Amniotic epithelial cell (primary cell): ENCODE measurements at places on chromosomes 11 and 22.
A peak's percentile ranks its signal among the peaks of the same experiment; 100 is the strongest.

- no peak for DNase-seq
Measured at GRCh38 chr11:12673601-12673923, 659 bp upstream of the TEAD1 start.

GRCh38 chr11:119491753-119492510 is 69.0 kb upstream of the THY1 start:
- DNase-seq: no peak

DNA sequence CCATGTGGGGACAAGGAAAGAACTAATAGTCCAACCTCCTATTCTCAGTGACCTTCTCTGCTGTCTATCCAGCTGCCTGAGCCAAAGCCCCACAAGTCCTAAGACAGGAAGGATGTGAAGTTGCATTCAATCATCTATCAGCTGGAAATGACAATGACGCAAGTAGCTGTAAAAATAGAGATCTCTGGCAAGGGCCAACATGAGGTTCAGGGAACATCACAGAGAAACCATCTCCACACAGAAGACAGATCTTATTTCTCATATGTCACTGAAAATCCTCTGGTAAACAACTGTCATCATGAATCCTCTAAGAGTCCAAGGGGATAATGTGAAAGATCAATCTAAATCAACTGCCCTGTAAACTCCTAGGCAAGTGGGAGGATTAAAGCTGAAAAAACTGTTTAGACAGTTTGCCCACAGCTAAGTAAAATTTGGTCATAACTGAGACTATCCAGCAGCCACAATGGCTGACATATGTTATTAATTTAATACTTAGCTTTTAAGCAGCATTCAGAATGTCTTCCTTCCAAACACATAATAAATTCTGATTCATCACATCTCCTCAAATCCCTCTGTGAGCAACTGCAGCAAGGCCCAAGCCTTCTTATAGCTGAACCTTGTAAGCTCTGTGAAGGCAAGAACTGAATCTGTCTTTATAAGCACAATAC is 52.1 kb downstream of the ALG9 start:
- peak; percentile 98 for DNase-seq

GRCh38 chr22:45644714-45645113 is 26.9 kb upstream of the ATXN10 start:
- DNase-seq: no peak

DNA sequence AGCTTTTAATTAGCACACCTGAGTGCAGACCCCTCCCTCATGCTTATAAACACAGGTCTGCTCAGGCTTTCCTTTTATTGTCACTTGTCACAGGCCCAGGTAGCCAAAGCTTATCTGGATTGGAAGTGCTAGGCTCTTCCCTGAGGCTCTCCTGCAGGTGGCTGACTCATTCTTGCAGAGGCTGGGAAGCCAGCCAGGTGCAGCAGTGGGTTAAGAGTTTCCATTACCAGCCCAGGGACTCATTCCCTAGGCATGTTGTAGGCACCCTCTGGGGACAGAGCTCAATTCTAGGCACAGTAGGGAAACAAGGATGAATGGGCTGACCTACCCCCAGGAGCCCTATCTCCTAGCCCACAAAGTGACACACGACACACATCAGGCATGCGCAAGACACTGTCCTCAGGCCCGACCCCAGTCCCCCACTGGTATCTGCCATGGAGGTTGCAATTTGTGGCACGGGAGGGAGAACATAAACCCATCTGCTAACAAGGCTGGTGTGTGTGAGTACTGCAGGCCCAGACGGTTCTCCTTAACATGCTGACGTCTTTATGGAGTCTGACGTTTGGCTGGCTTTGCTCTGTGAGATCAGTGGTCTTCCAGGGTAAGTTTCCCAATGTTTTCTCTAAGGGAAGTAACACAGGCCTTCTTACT is 94.2 kb downstream of the ABTB2 start:
- peak; percentile 79 for DNase-seq

DNA sequence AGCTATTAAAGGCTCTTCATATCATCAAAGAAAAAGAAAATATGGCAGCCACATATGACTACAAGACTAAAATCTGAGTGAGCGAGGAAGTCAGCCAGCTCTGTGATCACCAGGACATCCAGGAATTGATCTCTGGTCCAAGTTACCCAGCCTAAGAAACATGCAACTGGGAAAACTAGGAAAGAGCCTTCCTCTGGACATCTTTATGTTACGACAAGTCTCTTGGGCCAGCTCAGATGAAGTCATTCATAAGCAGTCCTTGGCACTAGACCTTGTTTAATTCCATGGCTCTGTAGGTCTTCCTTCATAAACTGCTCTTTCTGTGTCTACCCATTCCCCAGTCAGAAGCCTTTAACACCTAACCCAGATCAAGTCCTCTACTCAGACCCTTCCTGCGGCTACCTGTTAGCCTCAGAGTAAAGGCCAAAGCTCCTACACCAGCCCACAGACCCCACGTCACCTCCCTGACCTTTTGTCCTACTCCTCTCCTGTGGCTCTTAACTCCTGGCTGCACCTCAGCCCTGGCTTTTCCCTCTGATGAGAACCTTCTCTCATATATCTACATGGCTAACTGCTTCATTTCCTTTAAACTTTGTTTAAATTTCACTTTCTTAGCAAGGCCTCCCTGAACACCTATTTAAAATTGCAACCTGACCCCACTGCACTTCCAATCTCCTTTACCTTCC is 134.0 kb downstream of the KIF18A start:
- DNase-seq: no peak

DNA sequence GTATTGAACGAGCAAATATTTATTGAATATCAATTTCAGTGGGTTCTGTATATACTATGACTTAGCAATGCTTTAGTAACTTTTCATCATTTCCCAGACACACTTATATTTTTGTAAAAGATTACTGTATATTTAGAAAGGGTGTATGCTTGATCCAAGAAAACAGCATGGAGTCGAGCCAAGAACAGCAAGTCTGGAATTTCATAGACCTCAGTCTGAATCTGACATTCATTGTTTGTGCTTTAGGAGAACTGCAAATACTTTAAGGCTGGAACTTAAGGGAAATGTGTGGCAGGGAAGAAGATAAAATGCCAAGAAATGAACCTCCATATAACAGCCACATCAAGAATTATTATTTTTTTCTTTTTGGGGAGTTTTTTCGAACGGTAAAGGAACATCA is 1156.8 kb downstream of the LRRC4C start:
- no peak for DNase-seq

DNA sequence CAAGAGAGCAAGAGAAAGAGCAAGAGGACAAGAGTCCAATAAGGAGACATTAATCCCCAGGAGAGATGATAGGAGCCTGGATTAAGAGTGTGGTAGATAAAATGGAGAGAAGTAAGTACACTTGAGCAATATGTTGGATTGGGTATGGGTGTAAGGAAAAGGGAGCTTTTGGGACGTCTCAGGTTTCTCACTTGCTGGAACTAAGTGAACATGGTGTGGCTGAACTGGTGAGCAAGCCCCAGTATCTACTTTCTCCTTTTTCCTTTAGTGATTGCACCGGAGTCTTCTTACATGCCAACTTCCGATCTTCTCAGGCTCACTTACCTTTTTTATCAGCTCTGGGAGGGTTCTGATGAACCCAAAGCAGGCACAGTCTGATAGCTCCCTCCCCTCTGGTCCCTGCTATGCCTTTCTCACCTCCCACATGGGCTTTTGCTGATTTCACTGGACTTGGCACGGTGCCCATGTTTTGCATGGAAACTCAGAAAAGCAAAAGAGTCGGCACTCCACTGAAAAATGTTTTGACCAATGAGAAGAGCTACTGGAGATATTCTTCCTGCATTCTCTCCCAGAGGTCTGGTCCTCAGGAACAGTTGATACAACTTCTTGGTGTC is 14.5 kb upstream of the APLNR start:
- DNase-seq: peak; percentile 41

- DNase-seq: no peak
Measured at GRCh38 chr11:33259869-33260268, 2.7 kb downstream of the HIPK3 start.

DNA sequence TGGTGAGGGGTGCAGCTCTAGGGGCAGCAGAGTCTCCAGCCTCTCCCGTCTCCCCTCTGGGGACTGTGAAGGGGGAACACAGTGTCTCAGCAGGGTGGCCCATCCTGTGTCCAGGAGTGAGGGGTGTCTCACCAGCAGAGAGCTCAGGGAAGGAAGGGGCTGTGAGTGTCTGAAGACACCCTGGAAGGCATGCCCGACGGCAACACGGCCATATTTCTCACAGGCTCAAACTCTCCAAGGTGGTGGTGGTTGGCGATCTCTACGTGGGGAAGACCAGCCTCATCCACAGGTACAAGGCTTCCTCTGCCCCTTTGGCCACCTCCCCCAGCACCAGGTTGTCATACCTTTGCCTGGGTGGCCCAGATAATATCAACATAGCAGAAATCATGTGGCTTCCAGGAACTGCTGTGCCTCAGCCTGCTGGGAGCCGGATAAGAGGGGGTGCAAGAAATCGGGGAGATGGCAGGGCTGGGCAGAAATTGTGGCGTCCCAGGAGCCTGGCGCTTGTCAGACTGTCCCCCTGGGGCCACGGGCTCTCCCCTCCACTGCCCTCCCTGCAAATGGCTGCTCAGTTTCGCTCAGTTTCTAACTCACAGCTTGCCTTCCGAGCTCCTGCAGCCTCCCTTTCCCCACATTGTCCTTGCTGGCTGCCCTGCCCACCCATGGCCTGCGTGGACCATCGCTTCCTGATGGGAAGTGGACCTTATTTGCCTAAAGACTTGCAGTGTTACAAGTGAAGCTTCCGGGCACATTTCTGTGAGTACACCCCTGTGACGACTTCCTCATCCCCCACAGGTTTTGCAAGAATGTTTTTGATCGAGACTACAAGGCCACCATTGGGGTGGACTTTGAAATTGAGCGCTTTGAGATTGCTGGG is 7.2 kb downstream of the RAB36 start:
- no peak for DNase-seq

GRCh38 chr11:75344186-75344585 is 7.3 kb downstream of the ARRB1 start:
- no peak for DNase-seq

- DNase-seq: no peak
Measured at GRCh38 chr22:41009222-41009948, 58.2 kb downstream of the RBX1 start.

DNA sequence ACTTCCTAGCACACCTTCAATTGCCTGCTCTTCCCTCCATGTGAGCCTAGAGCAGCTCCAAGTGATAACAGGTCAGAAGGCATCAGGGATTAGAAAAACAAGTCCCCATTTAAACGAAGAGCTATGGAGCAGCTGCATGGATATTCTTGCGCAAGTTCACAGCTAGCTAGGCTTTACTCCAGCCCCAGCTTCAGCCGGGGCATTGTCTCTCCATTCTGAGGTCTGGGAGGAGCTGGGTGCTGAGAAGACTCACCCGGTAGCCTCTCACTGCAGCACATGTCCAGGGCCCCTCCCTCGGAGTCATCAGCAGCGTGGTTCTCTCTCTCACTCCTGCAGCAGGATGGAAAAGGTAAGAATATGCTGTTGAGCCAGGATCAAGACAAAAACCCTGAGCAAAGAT is 26.0 kb downstream of the PTPN5 start:
- DNase-seq: peak; percentile 18

- peak; percentile 19 for DNase-seq
Measured at GRCh38 chr22:25448435-25449051, 115.9 kb upstream of the GRK3 start.

DNA sequence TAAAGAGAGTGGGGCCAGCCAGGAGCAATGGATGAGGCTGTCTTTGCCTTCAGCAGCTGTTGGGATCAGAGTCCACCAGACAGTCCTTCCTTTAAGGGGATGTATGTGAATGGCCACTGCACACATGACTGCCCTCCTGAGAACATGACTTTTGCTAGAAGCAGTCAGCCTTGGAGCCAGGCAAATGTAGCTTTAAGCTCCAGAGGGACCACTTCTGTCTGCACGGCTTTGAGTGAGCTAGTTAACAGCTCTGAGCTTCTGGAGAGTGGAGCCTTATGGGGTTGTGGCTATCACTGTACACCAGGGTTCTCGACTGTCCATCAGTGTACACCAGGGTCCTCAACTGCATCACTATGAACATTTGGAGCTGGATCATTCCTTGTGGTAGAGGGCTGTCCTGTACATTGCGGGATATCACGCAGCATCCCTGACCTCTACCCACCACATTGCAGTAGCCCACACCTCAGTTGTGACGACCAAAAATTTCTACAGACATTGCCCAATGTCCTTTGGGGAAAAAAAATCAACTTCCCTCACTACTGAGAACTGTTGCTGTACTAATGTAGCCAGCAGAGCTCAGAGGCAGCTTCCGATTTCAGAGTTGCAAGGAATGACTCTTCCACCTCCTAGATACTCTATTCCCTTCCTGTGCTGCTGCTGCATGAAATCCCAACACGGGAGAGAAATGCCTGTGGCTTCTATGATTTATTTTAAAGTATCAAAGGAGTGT is 169.4 kb downstream of the MYO18B start:
- DNase-seq: no peak

DNA sequence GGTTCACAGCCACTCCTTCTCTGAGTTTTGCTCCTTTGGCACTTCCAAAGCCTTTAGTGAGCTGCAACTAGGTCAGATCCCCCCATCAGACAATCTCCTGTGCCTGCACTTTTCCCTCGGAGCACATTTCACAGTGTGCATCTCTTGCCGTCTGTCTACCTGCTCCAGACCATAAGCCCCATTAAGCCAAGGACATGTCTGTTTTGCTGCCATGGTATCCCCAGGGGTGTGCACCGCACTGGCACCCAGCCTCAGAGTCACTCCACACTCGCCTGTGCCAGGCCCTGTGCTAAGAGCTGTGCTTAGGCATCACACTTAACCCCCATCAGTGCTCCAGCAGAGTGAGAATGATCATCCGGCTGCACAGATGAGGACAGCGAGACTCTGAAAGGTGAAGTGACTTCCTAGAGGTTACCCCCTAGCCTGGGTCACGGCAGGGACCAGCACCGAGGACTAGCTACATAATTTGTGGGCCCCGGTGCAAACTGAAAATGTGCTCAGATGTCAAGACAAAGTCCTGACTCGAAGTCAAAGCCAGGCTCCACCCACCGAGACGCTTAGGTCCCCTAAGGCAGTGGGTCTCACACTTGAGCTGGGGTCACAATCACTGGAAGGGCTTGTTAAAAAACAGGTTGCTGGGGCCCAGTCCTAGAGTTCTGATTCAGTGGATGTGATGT is 33.9 kb downstream of the ARRB1 start:
- no peak for DNase-seq

DNA sequence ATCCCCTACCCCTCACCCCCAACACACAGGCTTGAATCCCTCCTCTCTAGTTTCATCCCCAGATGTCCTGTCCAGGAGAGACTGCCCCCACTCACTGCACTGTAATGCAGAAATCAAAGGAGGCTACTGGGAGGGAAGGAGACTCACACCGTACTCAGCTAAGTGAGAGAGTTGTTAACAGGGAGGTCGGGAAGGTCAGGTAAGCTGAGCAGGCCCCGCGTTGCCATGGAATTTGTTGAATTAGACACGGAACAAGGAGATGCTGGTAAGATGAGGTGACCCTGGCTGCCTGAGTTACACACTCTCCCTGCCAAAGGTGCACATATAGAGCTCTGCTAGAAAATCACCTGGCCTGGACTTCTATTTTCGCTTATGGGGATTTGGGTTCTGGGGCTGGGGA is 197.9 kb downstream of the NXPE2 start:
- no peak for DNase-seq

- DNase-seq: no peak
Measured at GRCh38 chr11:105732611-105733010, 122.7 kb downstream of the GRIA4 start.
